ENCODE measurements at places on chromosomes 13 and 19. TPM values are rescaled to one million over a fixed set of nuclear protein-coding genes. Genes with fewer than 3 reads are reported as not detected.

TNFSF13B gene
- 2.3 TPM for polyA plus RNA-seq

ZNF234 gene
- polyA plus RNA-seq, result 15.1 TPM

MRPL54 gene
- polyA plus RNA-seq, result 26.4 TPM

HDGFL2 gene
- 54.9 TPM for polyA plus RNA-seq

SERPINE3 gene
- 0.65 TPM for polyA plus RNA-seq

TEX29 gene
- 0.42 TPM for polyA plus RNA-seq

CGB5 gene
- not detected for polyA plus RNA-seq

RLN3 gene
- polyA plus RNA-seq, result not detected

CLPTM1 gene
- 113 TPM for polyA plus RNA-seq

TEX26 gene
- 1.7 TPM for polyA plus RNA-seq

GYS1 gene
- 55.4 TPM for polyA plus RNA-seq

CPB2 gene
- polyA plus RNA-seq, result 0.14 TPM

SKA3 gene
- 11.0 TPM for polyA plus RNA-seq

ONECUT3 gene
- polyA plus RNA-seq, result 0.08 TPM

STOML3 gene
- polyA plus RNA-seq, result not detected

RGS9BP gene
- 0.55 TPM for polyA plus RNA-seq

CALR3 gene
- not detected for polyA plus RNA-seq

CLIP3 gene
- 54.0 TPM for polyA plus RNA-seq

RXFP2 gene
- polyA plus RNA-seq, result 2.4 TPM

CFAP97D2 gene
- not detected for polyA plus RNA-seq

C19orf81 gene
- 2.3 TPM for polyA plus RNA-seq

FAM32A gene
- polyA plus RNA-seq, result 127 TPM

FIZ1 gene
- 24.5 TPM for polyA plus RNA-seq

TNNT1 gene
- polyA plus RNA-seq, result 2.7 TPM

CEACAM7 gene
- polyA plus RNA-seq, result not detected

SCN1B gene
- 2.0 TPM for polyA plus RNA-seq

IGSF23 gene
- polyA plus RNA-seq, result 2.4 TPM

CYP2A6 gene
- polyA plus RNA-seq, result not detected

LHFPL6 gene
- 40.1 TPM for polyA plus RNA-seq

FRY gene
- polyA plus RNA-seq, result 48.8 TPM
